A673 (cell line): ENCODE measurements at places on chromosomes 2 and 18. TPM values are rescaled to one million over a fixed set of nuclear protein-coding genes. Genes with fewer than 3 reads are reported as not detected.
A peak's percentile ranks its signal among the peaks of the same experiment; 100 is the strongest.

DNA sequence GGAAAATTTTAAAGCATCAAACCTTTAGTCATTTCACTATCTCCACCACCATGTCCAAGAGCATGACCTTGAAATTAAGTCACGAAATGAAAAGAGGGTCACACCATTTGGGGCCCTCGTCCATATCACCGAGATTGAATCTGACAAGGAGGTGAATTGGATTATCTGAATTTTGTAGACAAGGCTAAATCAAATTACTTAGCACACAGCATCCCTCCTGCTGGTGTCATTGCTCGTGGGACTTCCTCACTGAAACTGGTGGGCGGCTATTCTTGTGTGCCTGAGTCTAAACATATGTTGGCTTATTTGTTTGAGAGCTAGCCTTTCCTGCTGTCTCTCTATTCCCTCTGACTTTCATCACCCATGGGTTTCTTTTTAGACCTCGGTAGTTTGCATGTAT lies 64.6 kb upstream of the CNGA3 start:
- no peak overlapping the region for H3K4me3 ChIP-seq
- H3K36me3 ChIP-seq: no peaks in the 10 kb centered on the region
- H3K27ac ChIP-seq: no peak overlapping the region
- peaks cover 37% of the 10 kb centered on the region for H3K27me3 ChIP-seq
- peak; percentile 44 for DNase-seq

- H3K27me3 ChIP-seq: no peaks in the 10 kb centered on the region
- no peak for DNase-seq
- H3K27ac ChIP-seq: no peak overlapping the region
Observed at GRCh38 chr2:52831216-52831615, 936.4 kb upstream of the CHAC2 start.

DNA sequence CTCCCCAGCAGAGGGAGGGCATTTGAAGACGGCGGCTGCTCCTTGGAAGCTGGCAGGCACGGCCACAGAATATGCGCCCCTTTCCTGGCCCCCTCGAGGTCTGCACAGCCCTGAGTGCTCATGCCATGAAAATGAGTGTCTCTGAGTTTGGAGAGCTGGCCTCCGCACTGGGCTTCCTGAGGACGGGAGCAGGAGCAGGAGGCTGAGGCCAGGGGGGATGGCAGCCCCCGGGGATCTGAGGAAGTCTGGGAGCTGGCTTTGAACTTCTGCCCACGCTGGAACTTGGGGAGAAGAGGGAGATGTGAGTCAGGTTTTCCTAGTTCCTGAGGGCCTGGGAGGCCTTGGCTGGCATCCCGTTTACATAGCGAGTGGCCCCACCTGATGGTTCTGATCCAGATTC lies 47.0 kb downstream of the RRM2 start:
- no peaks in the 10 kb centered on the region for H3K27me3 ChIP-seq
- H3K36me3 ChIP-seq: no peaks in the 10 kb centered on the region
- no peak for DNase-seq
- H3K4me3 ChIP-seq: no peak overlapping the region
- no peaks in the 10 kb centered on the region for H3K4me1 ChIP-seq
- no peak overlapping the region for H3K27ac ChIP-seq

DNA sequence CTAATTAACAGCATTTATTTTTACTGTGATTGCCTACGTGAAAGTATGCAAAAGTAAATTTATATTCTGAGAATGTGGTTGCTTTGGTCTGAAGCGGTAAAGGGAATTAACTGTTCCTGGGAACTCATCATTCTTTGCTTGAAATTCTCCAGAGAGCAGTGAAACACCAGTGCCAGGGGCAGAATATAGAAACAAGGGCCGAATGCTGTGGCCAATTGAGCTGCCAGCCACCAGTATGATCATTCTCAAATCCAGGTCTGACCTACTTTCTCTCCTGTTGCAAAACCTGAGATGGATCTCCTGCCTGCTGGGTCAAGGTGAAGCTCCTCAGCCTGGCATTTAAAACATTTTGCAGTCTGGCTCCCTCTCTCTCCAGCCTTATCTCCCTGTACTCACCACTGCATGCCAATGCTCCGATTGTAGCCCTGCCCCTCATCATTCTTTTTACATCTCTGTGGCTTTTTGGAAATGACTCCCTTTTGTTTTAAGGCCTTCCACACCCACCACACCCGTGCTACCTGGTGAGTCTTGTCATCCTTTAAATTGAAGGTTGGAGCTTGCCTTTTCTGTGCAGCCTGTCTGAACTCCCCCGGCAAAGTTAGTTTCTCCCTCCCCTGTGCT lies 94.5 kb upstream of the TMEM178A start:
- no peaks in the 10 kb centered on the region for H3K36me3 ChIP-seq
- no peak overlapping the region for H3K4me3 ChIP-seq
- no peaks in the 10 kb centered on the region for H3K27me3 ChIP-seq
- H3K27ac ChIP-seq: no peak overlapping the region
- H3K4me1 ChIP-seq: peaks cover 47% of the 10 kb centered on the region
- DNase-seq: no peak

The DDX1 gene
- 152 and 154 TPM in 2 replicates for total RNA-seq

DNA sequence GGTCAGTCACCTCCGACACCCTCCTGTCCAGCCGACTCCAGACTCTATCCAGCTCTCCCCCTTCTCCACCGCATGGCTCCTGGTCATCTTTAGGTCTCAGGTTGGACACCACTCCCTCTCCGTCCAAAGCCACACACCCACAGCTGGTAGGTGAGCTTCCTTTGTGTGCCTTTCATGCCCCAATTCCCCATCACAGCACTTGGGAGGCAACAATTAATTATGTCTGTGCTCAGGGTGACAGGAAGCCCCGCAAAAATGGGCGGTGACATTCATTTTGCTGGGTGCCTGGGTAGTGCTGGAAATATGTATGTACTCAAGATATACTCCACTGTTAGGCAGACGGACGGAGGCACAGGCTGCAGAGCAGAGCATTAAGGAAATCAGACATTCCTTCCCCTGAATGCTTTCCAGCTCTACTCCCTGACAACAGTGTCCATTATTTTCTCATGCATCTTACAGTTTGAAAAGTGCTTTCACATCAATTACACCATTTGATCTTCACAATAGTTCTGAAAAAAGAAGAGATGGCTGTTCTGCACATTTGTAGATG lies 13.1 kb downstream of the EPB41L3 start:
- no peak for DNase-seq
- no peak overlapping the region for H3K27ac ChIP-seq
- H3K4me1 ChIP-seq: no peaks in the 10 kb centered on the region
- H3K27me3 ChIP-seq: peaks cover 9% of the 10 kb centered on the region

The CCDC74B gene
- total RNA-seq: 3.8 and 6.3 TPM in 2 replicates

The PIKFYVE gene
- total RNA-seq: 28.8 and 32.1 TPM in 2 replicates

- no peaks in the 10 kb centered on the region for H3K27me3 ChIP-seq
- H3K4me3 ChIP-seq: no peak overlapping the region
- H3K4me1 ChIP-seq: peaks cover 24% of the 10 kb centered on the region
- H3K36me3 ChIP-seq: no peaks in the 10 kb centered on the region
Observed at GRCh38 chr2:190634381-190634780, 14.5 kb upstream of the NAB1 start.

The FRZB gene
- 1.8 and 3.6 TPM in 2 replicates for total RNA-seq

The HTR2B gene
- not detected in 2 replicates for total RNA-seq

GRCh38 chr18:8368512-8369217 lies 240.6 kb upstream of the RAB12 start:
- peaks cover 79% of the 10 kb centered on the region for H3K27me3 ChIP-seq
- no peaks in the 10 kb centered on the region for H3K4me1 ChIP-seq
- no peak overlapping the region for H3K4me3 ChIP-seq
- no peaks in the 10 kb centered on the region for H3K36me3 ChIP-seq

The CREG2 gene
- total RNA-seq: not detected in 2 replicates

GRCh38 chr18:76263046-76264005 lies 231.7 kb downstream of the ZNF516 start:
- DNase-seq: peak; percentile 76
- H3K4me3 ChIP-seq: no peak overlapping the region
- no peak overlapping the region for H3K27ac ChIP-seq
- H3K27me3 ChIP-seq: no peaks in the 10 kb centered on the region
- peaks cover 7% of the 10 kb centered on the region for H3K4me1 ChIP-seq

- H3K27me3 ChIP-seq: peaks cover 93% of the 10 kb centered on the region
- H3K4me3 ChIP-seq: peak overlapping the region; percentile 39
- no peaks in the 10 kb centered on the region for H3K4me1 ChIP-seq
- no peaks in the 10 kb centered on the region for H3K36me3 ChIP-seq
- no peak overlapping the region for H3K27ac ChIP-seq
- peak; percentile 13 for DNase-seq
Observed at GRCh38 chr18:26655525-26656430, 107.4 kb upstream of the KCTD1 start.

- DNase-seq: no peak
- H3K4me3 ChIP-seq: no peak overlapping the region
- no peaks in the 10 kb centered on the region for H3K4me1 ChIP-seq
- no peaks in the 10 kb centered on the region for H3K27me3 ChIP-seq
Observed at GRCh38 chr2:61100801-61101200, 35.1 kb downstream of the SANBR start.

DNA sequence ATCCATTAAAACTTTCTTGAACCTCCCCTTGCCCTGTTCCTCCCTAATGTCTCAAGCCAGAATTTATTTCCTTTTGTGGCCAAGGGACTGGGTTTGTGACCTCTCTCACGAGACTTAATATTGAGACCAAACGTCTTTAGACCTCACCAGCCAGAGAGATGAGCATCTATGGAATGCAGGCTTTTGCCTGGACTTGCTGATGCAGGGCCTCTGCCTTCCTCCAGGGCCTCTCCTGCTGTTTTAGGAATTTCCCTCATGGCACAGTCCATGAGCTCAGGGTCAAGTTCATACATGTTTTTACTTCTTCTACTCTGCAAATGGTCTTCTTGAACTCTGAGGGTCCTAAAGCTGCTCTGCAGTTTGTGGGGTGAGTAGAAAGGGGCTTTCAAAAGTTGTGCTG lies 22.3 kb downstream of the IL1B start:
- no peaks in the 10 kb centered on the region for H3K36me3 ChIP-seq
- H3K27ac ChIP-seq: peak overlapping the region; percentile 44
- H3K27me3 ChIP-seq: no peaks in the 10 kb centered on the region
- peak; percentile 49 for DNase-seq

The MRPL44 gene
- 38.3 and 39.1 TPM in 2 replicates for total RNA-seq

DNA sequence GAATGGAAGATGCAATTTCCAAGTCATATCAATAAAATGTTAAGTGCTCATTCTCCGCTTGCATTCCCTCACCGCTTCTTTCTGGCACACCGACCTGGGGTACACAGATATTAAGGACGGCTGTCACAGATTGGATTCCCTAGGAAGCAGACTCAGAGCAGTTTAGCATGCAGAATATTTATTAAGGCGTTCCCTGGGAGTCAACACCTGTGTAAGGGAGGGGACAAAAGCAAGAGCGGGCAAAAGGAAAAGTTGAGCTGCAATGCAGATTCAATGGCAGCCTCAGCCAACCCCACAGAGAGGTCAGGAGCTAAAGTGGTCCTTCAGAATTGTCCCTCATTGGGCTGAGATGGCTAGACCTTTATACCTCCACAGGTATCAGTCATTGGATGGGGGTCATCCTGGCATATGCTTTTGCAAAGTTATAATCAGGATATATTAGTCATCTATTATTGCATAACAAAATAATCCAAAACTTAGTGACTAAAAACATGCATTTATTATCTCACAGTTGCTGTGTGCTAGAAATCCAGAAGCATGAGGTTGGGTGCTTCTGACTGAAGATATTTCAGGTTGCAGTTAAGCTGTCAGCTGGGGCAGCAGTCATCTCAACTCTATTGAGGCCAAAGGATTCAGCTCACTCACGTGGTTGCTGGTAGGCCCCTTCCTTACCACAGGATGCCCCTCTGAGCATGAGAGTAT lies 27.0 kb upstream of the INO80D start:
- no peak for DNase-seq
- H3K4me3 ChIP-seq: no peak overlapping the region
- no peaks in the 10 kb centered on the region for H3K4me1 ChIP-seq
- H3K27me3 ChIP-seq: no peaks in the 10 kb centered on the region
- H3K27ac ChIP-seq: no peak overlapping the region

- H3K4me3 ChIP-seq: no peak overlapping the region
- DNase-seq: no peak
- no peak overlapping the region for H3K27ac ChIP-seq
- H3K27me3 ChIP-seq: no peaks in the 10 kb centered on the region
- H3K36me3 ChIP-seq: no peaks in the 10 kb centered on the region
Observed at GRCh38 chr2:29733213-29733612, 188.2 kb downstream of the ALK start.

DNA sequence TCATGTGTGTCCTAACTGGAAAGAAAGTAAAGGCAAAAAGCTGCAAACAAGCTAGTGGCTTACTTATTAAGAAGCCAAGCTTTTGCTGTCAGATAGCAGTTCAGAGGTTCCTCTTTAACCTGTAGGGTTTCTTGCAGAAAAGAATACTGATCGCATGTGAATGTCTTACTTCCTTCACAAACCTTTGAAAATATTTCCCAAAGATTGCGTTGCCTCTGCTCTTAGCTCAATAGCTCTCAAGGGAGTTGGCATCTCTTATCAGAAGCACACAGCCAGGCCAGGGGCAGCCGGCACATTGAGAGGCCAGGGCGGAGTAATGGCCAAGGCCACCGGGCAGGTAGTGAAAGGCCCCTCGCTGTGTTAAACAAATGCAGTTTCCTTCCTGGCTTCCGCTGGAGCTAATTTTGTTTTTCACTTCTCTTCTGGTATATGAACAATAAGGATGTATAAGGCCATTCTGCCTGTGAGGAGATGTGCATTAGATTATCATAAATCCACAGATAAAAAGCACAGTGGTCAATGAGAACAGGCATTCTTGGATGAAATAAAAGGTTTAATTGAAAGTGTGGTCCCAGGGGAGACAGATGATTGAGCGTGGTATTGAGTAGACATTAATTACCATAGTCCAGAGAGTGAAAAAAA lies 542.4 kb upstream of the NRP2 start:
- H3K4me3 ChIP-seq: no peak overlapping the region
- no peaks in the 10 kb centered on the region for H3K27me3 ChIP-seq
- no peaks in the 10 kb centered on the region for H3K36me3 ChIP-seq
- peak; percentile 33 for DNase-seq
- H3K27ac ChIP-seq: no peak overlapping the region
- H3K4me1 ChIP-seq: no peaks in the 10 kb centered on the region

GRCh38 chr2:118103951-118104940 lies 16.0 kb downstream of the INSIG2 start:
- no peak overlapping the region for H3K4me3 ChIP-seq
- H3K27me3 ChIP-seq: no peaks in the 10 kb centered on the region
- H3K36me3 ChIP-seq: peaks cover 2% of the 10 kb centered on the region

- H3K36me3 ChIP-seq: no peaks in the 10 kb centered on the region
- no peaks in the 10 kb centered on the region for H3K4me1 ChIP-seq
- no peaks in the 10 kb centered on the region for H3K27me3 ChIP-seq
Observed at GRCh38 chr2:58851598-58851997, 610.5 kb upstream of the FANCL start.

DNA sequence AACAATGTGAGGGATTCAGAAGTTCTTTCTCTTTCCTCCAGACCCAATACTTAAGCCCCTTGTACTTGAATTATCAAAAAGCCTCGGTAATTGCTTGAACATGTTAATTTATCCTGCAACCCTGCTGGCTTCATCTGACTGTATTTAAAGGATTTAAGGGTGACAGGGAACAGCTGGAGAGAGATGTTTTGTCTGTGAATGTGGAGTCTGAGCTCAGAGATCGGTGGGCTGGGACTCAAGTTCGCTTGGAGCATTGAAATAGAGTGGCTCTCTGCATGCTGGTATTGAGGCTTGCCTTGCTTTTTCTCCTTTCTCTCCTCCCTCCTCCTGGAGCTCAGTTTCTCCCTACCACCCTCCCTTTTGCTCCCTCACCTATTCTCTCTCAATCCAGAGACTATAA lies 73.6 kb downstream of the BOD1L2 start:
- H3K27me3 ChIP-seq: peaks cover 11% of the 10 kb centered on the region
- H3K4me3 ChIP-seq: no peak overlapping the region
- no peaks in the 10 kb centered on the region for H3K4me1 ChIP-seq
- H3K27ac ChIP-seq: no peak overlapping the region
- DNase-seq: peak; percentile 69
- H3K36me3 ChIP-seq: no peaks in the 10 kb centered on the region

GRCh38 chr18:23868136-23868785 lies 146.3 kb upstream of the TTC39C start:
- peaks cover 8% of the 10 kb centered on the region for H3K4me1 ChIP-seq
- no peak overlapping the region for H3K27ac ChIP-seq
- no peaks in the 10 kb centered on the region for H3K36me3 ChIP-seq
- no peaks in the 10 kb centered on the region for H3K27me3 ChIP-seq
- no peak overlapping the region for H3K4me3 ChIP-seq
